Psoas muscle (tissue), 8 donors: ENCODE measurements at places on chromosomes 11 and 22.

- DNase-seq: no peak
These were observed 34.8 kb downstream of the EFCAB6 start for GRCh38 chr22:43777286-43777685.

DNA sequence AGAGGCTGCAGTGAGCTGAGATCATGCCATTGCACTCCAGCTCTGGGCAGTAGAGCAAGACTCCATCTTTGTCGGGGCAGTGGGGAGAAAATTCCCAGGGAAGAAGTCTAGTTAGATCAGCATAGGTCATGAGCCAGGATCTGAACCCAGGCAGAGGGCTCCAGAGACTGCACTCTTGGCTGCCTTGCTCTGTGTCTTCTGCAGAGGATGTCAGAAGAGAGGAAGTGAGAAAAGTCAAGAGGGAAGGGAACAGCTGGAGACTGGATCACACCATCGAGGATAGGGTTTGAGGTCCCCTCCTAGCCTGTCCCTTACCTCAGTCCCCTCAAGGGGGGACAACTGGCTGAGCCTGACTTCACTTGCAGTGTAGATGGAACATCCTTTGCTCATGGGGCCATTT, 5.8 kb downstream of the MYOD1 start:
- DNase-seq: no peak

- DNase-seq: no peak
These were observed 987.6 kb downstream of the TBC1D22A start for GRCh38 chr22:47750086-47750485.

DNA sequence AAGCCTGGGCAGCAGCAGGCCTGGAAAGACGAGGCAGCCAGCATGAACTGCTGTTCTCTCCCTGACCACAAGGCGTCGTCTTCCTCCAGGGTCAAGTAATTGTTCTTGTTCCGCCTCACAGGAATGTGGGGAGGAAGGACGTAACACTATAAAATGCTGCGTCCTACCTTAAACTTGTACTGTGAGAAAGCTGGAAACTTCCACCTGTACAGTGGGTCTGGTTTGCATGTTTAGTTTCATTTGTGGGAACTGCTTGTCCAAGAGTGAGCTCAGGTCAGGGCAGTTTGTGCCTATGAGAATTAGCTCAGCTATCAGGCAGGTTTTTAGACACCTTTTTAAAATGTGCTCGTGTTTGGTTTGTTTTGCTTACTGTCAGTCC, 55.2 kb downstream of the PANX1 start:
- DNase-seq: no peak

DNA sequence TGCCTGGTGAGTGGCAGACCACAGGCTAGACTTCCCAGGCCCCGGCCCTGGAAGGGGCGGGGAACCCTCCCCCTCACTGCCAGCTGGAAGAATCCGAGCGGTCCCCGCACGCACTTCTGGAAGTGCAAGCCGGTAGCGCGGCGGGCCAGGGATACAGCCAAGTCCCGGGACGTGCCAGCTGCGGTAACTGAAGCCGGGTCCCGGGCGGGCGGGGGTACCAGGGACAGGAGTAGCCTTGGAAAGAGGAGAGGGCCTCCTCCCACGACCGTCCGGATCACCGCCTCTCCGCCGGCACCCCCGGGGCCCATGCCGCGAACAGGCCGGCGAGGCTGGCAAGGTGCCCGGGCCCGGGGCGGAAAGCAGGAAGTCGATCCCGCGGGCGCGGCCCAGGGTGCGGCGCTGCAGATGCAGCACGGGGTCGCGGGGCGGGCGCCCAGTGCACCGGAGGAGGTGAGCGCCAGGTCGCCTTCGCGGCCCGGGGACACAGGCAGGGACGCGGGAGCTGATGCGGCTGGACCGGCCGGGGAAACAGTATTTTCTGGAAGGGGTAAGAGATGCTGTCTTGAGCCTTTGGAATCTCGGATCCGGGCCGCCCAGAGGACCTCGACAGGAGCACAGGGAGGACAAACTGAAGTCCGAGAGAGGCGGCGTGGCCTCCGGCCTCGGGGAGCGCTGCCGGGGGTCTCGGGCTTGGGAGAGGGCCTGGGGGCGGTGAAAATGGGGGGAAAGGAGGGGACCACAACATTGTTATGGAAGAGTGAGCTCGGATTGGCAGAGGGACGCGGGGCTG, 783 bp upstream of the SLC35C1 start:
- DNase-seq: peak; percentile 90

DNA sequence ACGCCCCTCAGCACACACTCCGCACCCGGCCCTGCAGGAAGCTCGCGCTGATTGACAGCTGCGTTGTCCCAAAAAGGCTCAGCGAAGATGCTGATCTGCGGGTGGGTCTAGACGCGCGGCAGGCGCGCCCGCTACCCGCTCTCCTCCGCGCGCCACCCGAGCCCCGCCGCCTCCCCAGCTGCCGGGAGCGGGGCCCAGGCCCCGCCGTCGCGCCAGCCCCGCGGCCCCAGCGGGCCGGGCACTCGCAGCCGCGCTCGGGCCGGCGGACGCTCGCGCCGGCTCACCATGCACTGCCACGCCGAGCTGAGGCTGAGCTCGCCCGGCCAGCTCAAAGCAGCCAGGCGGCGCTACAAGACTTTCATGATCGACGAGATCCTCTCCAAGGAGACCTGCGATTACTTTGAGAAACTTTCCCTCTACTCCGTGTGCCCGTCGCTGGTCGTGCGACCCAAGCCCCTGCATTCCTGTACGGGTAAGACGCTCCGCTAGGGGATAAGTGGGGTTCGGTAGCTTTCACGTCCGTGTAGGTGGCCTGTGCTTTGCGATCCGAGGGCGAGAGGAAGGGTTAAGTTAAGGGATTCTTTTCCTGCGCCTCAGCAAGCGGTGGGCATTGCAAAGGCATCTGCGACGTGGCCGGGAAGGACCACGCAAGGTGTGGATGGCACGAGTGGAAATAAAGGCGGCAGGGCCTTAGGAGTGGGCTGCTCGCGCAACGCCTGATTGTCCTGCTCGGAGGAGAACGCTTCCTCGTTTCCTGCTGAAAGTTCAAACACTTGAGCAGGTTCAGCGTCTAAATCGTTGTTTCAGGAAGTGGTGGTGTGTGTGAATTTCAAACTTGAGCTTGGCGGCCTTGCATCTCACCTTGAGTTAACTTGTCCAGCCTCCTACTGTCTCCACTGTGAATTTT, at the start of gene BARX2:
Gene BARX2, plus strand, starts transcription at position 98 of the 907 bp plus-strand sequence. Its CDS starts 188 bp downstream, at position 286.
- no peak for DNase-seq

DNA sequence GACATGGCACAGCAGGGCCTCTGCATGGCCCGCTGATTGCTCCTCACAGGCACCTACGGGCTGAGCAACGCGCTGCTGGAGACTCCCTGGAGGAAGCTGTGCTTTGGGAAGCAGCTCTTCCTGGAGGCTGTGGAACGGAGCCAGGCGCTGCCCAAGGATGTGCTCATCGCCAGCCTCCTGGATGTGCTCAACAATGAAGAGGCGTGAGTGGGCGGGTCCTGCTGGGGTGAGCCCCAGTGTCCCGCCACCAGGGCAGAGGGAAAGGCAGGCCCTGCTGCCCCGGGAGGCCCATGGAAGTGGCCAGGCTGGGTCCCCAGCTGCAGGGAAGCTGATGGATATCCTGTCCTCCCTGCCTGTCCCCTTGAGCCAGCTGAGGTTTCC, 18.6 kb upstream of the DGCR8 start:
- DNase-seq: no peak

- DNase-seq: no peak
These were observed 43.2 kb upstream of the DLAT start for GRCh38 chr11:111982019-111982464.

DNA sequence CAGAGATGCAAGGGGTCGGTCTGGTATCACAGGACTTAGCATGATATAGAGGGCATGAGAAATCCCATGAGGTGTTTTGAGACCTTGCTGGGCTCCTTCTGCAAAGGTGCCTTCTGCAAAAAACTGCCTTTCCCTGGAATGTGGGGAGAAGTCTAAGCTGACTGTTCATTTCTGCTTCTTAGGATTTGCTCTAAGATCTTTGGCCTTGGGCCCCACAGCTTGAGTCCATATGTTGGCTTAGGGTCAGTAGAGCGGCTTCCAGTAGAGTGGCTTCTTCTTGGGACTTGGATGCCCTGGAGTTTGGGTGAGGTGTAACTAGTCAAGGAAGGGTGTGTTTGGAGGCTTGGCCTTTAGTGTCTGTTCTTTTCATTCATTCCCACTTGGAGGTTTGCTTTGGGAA, 37.0 kb downstream of the AMPD3 start:
- no peak for DNase-seq

- peak; percentile 76 for DNase-seq
These were observed 8.6 kb downstream of the C11orf91 start for GRCh38 chr11:33692013-33692504.

GRCh38 chr11:2437516-2437915, 6.8 kb downstream of the TRPM5 start:
- peak; percentile 4 for DNase-seq

DNA sequence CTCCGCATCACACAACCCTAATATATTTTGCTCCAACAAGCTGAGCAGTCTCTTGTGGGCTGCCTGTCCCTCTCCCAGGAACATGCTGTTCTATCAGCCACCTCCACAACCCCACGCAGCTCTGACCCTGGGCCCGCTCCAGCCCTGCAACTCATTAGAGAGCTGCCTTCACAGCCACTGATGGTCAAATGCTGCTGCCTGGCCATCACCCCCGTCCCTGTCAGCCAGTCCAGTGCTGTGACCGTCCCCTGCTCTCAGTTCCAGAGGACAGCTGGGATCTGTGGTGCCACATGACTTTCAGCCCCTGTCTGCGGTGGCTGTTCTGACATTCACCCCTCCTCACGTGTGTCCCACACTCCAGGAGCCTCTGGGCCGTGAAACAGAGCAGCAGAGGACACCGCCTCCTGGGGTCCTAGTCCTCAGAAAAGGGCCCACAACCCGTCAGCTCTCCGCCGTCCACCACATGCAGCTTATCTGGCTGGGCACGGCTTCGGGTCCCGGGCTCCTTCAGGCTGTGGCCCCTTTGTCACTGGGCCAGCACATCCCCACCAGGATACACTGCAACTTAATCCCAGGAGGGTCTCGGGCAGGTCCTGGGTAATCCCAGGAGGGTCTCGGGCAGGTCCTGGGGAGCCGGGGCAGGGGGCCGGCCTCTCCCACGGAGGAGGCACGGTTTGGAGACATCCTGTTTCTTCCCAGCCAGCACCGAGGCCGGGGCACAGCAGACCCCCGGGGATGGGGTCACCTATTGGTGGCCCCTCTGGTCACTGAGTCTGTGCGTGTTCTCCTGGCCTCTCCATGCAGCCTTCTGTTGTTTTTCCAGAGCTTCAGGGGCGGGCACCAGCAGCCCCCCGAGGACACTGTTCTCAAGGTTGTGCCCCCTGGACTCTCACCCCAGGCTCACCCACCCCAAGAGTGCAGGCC, 15.1 kb downstream of the CRELD2 start:
- peak; percentile 94 for DNase-seq

- no peak for DNase-seq
These were observed 114.1 kb downstream of the KCNC1 start for GRCh38 chr11:17848715-17849114.

DNA sequence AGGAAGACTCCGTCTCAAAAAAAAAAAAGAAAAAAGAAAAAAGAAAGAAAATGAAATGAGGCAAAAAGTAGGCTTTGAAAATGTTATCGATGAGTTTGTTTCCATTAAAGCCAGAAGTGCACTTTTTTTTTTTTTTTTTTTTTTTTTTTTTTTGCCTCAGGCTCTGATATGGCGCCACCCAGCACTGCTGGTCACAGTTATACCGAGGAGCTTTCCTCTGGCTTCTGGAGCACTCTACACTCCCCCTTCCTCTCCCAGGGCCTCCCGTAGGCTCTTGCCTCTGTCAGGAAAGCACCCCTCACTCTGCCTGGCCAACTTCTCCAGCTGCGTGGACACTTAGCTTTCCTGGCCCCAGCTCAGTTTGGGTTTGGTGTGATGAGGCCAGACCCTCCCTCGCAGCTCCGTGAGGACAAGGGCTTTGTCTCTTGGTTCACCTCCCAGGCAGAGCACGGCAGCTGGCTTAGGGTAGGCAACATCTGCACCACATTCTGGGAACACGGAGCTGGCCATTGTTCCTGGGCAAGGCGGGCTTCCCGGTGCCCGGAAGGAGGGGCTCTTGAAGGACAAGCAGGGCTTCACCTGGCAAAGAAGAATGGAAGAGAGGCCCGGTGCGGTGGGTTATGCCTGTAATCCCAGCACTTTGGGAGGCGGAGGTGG, 16.9 kb downstream of the FADS2 start:
- no peak for DNase-seq

DNA sequence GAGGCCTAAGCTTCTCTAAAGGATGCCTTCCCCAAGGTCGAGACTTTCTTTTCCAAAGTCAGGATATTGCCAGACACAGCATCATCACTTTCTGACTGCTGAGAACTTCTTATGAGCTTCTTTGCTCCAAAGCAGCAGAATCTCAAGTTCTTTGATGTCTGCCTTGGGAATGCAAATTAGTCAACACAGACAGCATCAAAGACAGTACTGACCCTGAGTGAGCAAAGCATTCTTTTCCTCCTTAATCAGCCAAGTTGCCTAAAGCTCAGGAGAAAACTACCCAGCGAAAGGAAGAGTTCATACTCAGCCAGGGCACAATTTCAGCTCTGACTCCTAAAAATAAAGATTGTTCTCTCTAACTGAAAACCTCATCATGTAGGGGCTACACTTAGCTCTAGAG, 98.0 kb downstream of the SLC36A4 start:
- no peak for DNase-seq

GRCh38 chr11:130151196-130151595, 8.4 kb upstream of the ST14 start:
- DNase-seq: no peak

GRCh38 chr22:23772649-23773473, at the start of gene MMP11:
TSS of gene MMP11 (plus strand) at chr22:23772849. CDS start at chr22:23772871, 22 bp downstream.
- DNase-seq: peak; percentile 71

- no peak for DNase-seq
These were observed 29.6 kb downstream of the SNX19 start for GRCh38 chr11:130886704-130887103.

GRCh38 chr11:44575288-44575672, 9.8 kb downstream of the CD82 start:
- no peak for DNase-seq

DNA sequence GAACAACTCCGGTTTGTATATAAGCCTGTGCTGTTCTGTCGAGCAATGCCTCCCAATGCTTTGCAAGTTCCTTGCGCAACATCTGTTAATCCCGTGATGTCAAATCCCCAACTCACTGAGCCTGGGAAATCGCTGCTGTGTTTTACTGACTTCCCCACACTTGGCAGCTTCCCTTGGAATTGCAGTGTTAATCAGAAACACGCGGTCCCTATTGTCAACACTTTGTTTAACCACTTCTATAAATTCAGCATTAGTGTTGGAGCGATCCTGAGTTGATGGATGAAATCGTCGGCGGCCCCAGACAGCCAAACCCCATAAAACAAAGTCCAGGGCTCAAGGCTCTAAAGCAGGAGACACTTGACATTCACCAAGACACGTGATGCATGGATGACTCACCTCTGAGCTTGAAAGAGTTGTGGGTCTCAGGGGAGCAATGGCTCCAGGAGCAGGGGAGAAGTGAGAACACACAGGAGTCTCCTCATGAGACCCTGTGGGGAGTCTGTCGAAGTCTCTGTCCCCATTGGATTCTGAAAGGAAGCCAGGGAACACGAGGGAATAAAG, 555.3 kb downstream of the MIAT start:
- DNase-seq: peak; percentile 60
